Left ventricle myocardium inferior (tissue), 1 donor: ENCODE measurements at places on chromosomes 7 and 10. TPM values are rescaled to one million over a fixed set of nuclear protein-coding genes. Genes with fewer than 3 reads are reported as not detected.
A peak's percentile ranks its signal among the peaks of the same experiment; 100 is the strongest.

DNA sequence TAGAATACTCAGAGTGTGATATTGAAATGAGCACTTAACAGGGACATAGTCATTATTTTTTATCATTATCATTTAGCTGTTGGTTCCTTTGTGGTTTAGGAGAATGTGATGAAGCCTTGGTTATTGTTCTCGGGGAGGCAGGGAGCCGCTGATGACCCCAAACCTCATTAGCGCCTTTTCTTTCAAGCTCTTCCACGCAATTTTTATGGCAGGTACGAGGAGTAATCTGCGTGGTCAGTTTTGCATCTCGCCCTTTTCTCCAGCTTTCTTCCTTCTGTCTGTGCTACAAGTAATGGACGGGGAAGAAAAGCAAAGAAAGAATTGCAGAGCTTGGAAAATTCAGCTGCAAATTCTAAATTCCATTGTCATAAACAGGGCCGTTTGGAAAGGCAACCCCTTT lies 338.4 kb downstream of the GLRX3 start:
- DNase-seq: no peak

- DNase-seq: peak; percentile 81
Measured at GRCh38 chr7:55255496-55256445, 109.4 kb upstream of the LANCL2 start.

DNA sequence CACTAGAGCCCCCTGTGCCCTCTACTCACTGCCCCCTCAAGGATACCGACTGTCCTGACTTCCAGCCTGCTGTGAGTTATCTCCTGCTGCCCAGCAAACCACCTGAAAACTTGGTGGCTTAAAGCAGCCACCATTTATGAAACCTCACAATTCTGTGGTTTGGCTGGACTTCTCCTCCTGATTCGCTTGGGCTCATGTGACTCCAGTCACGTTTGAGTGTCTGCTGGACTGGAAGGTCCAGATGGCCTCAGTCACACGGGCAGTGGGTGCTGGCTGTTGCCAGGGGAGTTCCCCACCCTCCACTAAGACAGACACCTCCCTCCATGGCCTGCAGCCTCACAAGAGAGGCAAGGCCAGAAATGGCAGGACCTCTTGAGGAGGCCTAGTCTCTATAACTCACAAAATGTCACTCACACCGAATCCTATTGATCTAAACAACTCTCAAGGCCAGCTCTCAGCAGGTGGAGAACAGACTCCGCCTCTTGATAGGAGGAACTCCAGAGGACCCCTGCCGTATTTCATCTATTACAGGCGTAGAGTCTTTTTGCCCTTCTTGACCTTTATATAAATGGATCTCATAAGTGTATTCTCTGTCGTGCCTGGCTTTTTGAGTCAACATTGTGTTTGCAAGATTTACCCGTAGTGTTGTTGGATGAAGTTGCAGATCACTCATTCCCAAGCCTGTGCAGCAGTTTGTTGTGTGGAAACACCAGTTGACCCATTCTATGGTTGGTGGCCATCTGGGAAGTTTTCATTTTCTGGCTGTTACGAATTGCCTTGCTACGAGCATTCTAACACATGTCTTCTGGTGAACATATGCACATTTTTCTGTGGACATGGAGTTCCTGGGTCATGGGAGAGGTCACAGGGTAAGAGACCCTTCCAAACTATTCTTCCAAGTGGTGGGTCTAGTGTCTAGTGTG lies 48.3 kb downstream of the ZMIZ1 start:
- DNase-seq: peak; percentile 57

DNA sequence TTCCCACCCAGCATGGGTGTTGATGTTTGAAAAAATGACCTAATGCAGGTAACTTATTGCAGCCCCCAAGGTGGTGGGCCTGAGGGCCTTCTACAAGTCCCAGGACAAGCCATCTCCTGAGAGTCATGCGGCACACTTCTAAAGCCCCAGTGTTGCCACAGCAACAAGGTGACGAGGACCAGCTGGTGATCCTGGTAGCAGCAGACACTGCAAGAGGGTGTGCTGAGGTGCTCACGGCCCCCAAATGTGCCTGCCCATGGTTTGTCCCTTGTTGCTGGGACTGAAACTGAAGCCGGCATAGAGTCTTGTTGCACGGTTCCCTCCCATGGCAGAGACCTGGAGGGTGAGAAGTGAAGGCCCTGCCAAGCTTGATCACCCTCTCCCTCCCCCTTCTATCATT lies 333.2 kb upstream of the MGMT start:
- DNase-seq: no peak

SSC4D gene
- total RNA-seq: 0.99 TPM

DNA sequence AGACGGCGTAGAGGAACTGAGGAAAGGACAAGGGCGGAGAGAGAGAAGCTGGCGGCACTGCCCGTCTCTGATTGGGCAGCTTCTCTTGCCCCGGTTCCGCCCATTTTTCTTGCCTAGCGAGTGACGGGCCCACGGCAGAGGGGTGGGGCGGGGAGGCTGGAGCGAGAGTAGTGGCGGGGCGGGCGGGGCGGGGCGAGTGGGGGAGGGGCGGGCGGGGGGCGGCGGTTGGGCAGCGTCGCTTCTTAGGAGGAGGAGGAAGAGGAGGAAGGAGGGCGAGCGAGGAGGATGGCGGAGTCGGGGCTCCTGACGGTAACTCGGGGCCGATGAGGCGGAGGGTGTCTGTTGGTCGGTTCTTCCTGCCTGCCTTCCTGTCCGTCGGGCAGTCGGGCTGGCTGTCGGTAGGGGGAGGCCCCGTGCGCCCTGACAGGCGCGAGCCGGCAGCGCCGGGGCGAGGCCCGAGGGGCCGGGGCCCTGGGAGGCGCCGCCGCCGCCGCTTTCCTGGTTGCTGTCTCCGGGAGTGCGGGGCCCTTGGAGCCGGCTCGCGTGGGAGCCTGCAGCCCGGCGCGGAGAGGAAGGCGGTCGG lies at the start of gene SHOC2:
Gene SHOC2 (plus strand): TSS at position 256 of the 583 bp plus-strand sequence. CDS start 44,755 bp downstream, outside the sequence.
- peak; percentile 99 for DNase-seq

- no peak for DNase-seq
Measured at GRCh38 chr10:127600479-127600878, 51.4 kb downstream of the NPS start.

ANKRD61 gene
- not detected for total RNA-seq

DNA sequence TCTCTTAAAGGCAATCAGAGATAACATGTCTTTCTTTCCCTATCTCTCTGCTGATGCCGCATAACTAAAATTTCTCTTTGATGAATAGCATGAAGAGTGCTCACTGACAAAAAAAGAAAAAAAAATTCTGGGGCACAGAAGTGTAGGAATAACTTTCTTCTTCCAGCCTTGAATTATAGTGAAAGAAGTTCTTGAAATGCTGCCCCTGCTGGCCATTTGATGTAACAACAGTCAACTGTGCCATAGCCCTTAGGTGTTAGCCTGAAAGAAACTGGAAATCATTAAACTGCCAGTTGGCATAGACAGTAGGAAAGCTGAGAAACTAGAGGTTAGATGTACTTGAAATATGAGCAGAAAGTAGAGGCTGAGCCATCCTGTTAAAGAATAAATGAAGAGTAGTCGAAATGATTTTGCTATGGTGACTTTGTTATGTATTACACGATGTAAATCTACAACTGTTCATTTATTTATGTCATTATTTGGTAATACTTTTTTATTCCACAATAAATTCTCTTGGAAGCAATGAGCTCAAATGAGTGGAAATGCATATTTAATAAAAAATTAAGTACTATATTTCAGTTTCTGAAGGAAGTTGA lies 48.3 kb upstream of the FAM171A1 start:
- DNase-seq: no peak

DNA sequence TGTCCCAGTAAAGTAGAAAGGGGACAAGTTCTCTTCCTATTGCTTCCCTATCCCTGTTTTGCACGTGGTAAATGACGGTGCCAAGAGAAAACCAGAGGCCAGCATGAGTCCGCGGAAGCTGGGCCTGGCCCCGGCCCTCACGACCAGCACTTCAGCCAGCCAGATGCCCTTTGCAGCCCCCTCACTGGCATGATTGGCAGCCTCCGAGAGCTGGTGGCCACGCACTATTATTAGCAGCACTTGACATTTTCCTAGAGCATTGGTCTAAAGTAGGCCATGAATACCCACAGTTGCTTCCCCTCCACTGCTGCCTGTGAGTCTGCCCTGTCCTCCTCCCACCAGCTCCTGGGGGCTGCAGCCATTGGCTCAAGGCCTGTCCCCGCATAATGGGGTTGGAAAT lies 369.1 kb downstream of the PLXNA4 start:
- DNase-seq: peak; percentile 46

- DNase-seq: no peak
Measured at GRCh38 chr10:103839519-103839871, 15.9 kb downstream of the SH3PXD2A start.

RAB19 gene
- total RNA-seq: not detected

COL13A1 gene
- total RNA-seq: 2.5 TPM

- DNase-seq: no peak
Measured at GRCh38 chr7:103752995-103753394, 236.5 kb downstream of the RELN start.

NME8 gene
- total RNA-seq: not detected

AZGP1 gene
- total RNA-seq: 85.5 TPM

- no peak for DNase-seq
Measured at GRCh38 chr10:123769647-123770046, 103.5 kb downstream of the GPR26 start.

VSTM4 gene
- total RNA-seq: 21.1 TPM

PITRM1 gene
- 91.4 TPM for total RNA-seq

MMP21 gene
- total RNA-seq: not detected

DMBT1 gene
- total RNA-seq: 0.44 TPM

GRCh38 chr10:133452453-133452852 lies 1.3 kb upstream of the SCART1 start:
- DNase-seq: no peak

DNA sequence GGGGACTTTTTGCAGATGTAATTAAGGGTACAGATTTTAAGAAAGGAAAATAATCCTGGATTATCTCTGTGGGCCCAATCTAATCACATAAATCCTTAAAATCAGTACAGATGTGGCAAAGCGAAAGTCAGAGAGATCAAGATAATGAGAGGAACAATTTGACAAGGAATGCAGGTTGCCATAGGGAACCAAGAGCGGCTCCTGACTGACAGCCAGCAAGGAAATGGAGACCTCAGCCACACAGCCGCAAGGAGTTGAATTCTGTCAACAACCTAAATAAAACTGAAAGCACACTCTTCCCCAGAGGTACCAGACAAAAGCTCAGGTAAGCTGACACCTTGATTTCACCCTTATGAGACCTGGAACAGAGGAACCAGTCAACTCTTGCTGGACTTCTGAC lies 3.4 kb upstream of the PNPLA8 start:
- DNase-seq: no peak

DNA sequence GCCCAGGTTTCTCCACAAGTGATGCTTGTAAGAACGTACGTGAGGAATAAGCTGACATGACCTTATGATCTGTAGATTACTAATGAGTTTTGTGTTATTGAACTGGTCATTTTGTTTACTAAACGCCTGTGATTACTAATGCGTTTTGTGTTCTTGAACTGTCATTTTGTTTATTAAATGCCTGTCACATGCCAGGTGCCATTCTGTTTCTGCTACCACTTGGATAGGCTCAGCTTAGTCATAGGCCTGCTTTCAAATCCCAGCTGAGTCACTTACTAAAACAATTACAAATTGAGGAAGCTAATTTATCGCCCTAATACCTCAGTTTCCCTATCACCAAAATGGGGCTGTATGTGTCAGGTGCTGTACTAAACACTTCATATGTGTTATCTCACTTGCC lies 4.7 kb upstream of the HGF start:
- no peak for DNase-seq

EEPD1 gene
- 7.1 TPM for total RNA-seq

DNA sequence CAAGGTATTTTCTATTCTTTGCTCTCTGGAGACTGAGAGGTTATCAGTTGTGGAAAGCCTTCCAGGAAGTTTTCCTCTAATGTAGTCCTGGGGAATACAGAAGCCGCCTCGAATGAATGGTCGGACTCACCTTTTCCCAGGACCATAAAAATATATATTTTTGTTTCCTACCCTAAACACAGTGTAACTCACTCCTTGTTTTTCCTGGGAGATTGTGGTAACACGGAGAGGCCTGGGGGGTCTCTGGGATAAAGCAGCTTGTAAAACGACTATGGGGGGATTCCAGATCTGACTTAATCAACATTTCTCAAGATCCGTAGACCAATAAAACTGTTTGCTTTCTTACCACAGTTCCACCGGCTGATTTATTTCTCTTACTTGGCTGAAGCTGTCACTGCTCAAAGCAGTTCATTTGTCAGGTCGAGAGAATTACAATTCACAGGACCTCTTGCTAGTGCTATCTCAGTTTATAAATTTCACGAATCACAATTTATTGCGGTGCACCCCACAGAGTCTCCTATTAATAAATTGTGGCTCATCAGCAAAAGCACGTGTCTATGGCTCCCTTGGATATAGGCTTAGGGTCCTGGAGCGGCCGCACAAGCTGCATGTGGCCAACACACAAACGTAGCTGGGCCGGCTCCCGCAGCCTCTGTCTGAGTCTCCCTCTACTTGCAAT lies 176.3 kb upstream of the BMPER start:
- no peak for DNase-seq

- no peak for DNase-seq
Measured at GRCh38 chr10:87538092-87539015, 33.7 kb downstream of the MINPP1 start.

CYP2E1 gene
- 1.1 TPM for total RNA-seq

GRCh38 chr7:132560825-132561529 lies 15.3 kb downstream of the PLXNA4 start:
- DNase-seq: no peak

- no peak for DNase-seq
Measured at GRCh38 chr7:142153400-142153799, 41.9 kb downstream of the MGAM2 start.

SMIM30 gene
- total RNA-seq: 148 TPM

- no peak for DNase-seq
Measured at GRCh38 chr10:110850099-110850498, 21.6 kb upstream of the PDCD4 start.

GRCh38 chr10:99461230-99461629 lies 30.8 kb upstream of the GOT1 start:
- no peak for DNase-seq

GRCh38 chr7:81064426-81064825 lies 145.6 kb upstream of the SEMA3C start:
- no peak for DNase-seq

- no peak for DNase-seq
Measured at GRCh38 chr10:132790470-132790869, 4.5 kb upstream of the NKX6-2 start.

TRIL gene
- total RNA-seq: 1.9 TPM

- DNase-seq: no peak
Measured at GRCh38 chr7:83528925-83529423, 120.0 kb downstream of the SEMA3E start.

LRMDA gene
- total RNA-seq: 18.7 TPM

DNA sequence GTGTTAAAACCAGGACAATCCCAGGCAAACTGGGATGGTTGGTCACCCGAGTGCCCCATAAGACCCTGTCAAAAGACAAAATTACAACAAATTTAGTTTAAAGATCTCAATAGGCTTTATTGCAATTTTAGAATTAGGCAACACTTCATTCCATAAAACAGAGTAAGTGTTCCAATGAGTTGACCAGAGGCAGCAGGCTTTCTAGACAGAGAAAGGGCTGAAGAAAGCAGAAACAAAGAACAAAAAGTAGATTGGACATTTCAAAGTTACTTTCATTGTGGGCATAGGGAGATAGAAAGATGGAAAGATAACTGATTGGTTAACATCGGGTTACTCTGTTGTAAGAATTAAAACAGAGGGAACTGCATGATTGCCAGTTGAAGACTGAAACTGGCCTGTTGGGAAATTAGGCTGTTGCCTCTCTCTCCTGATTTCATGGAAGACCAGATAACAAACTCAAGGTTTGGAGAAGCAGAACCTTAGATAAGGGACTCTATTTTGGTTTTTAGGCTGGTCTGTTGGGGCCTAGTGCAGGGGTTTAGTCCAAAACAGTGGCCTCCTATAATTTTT lies 36.3 kb downstream of the ENTPD1 start:
- no peak for DNase-seq
